Stomach (tissue), 19 donors: ENCODE measurements at places on chromosomes 4 and X. TPM values are rescaled to one million over a fixed set of nuclear protein-coding genes. Genes with fewer than 3 reads are reported as not detected.
A peak's percentile ranks its signal among the peaks of the same experiment; 100 is the strongest.

DNA sequence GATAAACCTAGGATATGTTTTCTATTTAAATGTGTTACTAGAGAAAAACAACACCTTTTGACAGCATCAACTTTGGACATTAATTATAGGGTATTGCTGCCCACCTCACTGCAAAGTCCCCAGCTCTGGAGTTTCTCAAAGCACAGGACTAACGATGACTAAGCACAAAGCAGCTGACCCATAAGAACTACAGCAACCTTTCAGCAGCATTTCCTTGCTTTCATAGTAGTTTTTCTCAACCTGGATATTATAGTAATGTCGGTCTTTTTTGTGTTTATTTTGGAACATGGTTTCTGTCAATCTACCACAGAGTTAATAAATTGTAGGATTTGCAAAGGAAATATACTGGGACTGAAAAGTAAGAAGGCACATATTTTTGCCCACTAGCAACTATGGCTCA is 21.5 kb downstream of the HHIP start:
- no peak overlapping the region for H3K4me3 ChIP-seq
- H3K27me3 ChIP-seq: no peaks in the 10 kb centered on the region
- H3K27ac ChIP-seq: no peak overlapping the region
- no peak for DNase-seq
- no peaks in the 10 kb centered on the region for H3K4me1 ChIP-seq
- no peaks in the 10 kb centered on the region for H3K36me3 ChIP-seq

DNA sequence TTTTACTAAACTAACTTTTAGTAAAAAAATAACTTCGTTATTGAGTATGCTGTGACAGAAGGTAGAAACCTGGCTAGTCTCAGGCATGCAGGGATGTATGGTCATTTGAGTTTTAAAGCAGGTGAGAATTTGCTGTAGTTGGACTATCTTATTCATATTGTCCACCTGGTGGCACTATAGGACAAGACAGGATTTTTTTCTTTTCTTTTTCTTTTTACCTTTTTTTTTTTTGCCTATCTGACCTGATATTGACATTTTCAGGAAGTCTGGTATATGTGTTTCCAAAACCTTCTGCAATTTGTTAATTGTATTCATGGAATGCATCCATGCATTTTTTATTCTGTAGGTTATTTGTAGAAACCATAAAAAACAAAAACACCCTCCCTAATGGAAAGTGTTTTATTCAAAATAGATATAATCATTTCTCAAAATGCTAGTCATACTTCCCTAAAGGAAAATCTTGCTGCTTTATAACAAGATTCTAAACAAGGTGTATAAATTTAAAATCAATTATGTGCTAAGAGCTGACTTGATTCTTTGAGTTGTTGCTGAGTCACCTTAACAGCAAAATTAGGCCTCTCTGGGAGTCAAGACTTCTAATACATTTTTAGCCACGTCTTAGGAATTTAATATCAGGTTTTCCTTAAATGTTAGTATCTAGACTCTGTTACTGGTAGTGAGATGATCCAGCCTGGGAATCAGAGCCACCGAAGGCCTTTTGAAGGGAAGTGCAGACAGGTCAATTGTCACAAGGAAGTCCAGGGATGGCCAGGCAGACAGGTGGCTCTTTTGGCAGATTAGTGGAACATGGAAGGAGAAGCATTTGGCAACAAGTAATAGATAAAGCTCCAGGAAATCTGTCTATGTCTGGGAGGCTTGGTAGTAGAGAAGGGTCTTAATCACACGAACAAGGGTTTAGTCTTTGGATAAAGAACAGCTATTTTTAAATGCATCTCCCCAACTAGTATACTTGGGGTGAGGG is 201.3 kb upstream of the GNPDA2 start:
- no peaks in the 10 kb centered on the region for H3K36me3 ChIP-seq
- no peak for DNase-seq
- no peak overlapping the region for H3K27ac ChIP-seq
- no peak overlapping the region for H3K4me3 ChIP-seq

- H3K27ac ChIP-seq: no peak overlapping the region
- H3K4me3 ChIP-seq: no peak overlapping the region
- no peaks in the 10 kb centered on the region for H3K4me1 ChIP-seq
- H3K36me3 ChIP-seq: no peaks in the 10 kb centered on the region
- no peak for DNase-seq
Measured at GRCh38 chr4:120773641-120774040, 148.9 kb downstream of the PRDM5 start.

DNA sequence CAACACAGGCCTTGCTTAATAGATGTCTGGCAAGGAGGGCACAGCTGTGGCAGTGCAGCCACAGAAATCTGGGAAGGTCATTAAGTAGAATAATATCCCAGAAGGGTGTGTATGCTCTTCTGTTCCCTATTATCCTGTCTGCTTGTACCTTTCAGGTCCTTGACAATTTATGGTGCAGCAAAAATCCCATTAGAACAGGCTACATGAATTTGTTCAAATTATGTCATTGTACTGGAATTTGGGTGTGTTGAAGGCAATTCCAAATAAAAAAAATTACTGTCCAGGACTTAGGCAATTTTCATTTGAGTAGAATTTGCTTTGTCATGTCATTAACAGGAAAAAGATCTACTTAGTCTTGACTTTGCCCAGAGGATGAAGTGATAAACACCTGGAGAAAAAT is 192.1 kb downstream of the IDS start:
- no peak overlapping the region for H3K27ac ChIP-seq
- H3K36me3 ChIP-seq: no peaks in the 10 kb centered on the region
- DNase-seq: no peak
- H3K27me3 ChIP-seq: no peaks in the 10 kb centered on the region
- H3K4me3 ChIP-seq: no peak overlapping the region
- no peaks in the 10 kb centered on the region for H3K4me1 ChIP-seq

GRCh38 chr4:14925471-14925870 is 76.8 kb upstream of the CPEB2 start:
- no peaks in the 10 kb centered on the region for H3K4me1 ChIP-seq
- no peaks in the 10 kb centered on the region for H3K27me3 ChIP-seq
- DNase-seq: no peak
- H3K27ac ChIP-seq: no peak overlapping the region
- no peak overlapping the region for H3K4me3 ChIP-seq

- H3K36me3 ChIP-seq: peaks cover 26% of the 10 kb centered on the region
- no peak for DNase-seq
- no peaks in the 10 kb centered on the region for H3K27me3 ChIP-seq
- peaks cover 20% of the 10 kb centered on the region for H3K4me1 ChIP-seq
- H3K27ac ChIP-seq: no peak overlapping the region
Measured at GRCh38 chr4:139470997-139471665, 17.2 kb downstream of the RAB33B start.

- H3K27me3 ChIP-seq: no peaks in the 10 kb centered on the region
- H3K27ac ChIP-seq: no peak overlapping the region
- peaks cover 19% of the 10 kb centered on the region for H3K4me1 ChIP-seq
- no peak overlapping the region for H3K4me3 ChIP-seq
- no peak for DNase-seq
Measured at GRCh38 chrX:71991164-71991563, 80.5 kb downstream of the NHSL2 start.

DNA sequence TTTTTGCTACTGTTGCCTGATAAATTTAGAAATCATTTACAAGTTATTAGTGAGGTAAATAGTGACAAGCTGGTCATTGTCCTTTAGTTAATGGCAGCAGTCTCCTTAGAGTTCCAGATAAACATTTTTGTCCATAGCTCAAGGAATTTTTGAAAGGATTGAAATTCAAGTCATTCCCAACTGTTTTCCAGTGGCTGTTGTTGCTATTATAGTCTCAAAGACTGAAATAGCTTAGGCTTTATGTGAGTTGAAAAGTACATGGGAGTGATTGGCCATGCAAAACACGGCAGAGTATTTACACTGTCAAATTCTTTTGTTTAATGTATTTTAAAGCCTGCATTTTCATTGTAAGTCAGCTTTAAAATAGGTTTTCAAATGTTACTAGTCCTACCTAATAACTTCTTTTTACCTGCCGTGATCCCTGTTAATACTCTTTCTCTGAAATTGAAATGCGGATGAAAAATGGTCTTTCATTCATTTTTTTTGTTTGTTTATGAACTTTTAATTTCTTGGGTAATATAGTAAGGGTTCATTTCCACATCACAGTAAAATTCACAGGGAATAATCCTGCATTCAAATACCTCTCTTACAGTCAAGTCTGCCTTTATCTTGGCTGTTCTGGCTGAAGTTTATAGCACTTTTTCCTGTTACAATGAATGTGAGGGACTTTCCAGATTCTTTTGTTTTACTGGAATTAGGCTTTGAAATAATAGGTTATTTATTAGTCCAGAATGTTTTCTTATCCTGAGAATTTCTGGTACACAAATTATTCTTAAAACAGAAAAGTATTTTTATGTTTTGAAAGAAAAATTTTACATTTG is 85.1 kb downstream of the PDLIM5 start:
- H3K36me3 ChIP-seq: no peaks in the 10 kb centered on the region
- H3K27ac ChIP-seq: no peak overlapping the region
- H3K27me3 ChIP-seq: no peaks in the 10 kb centered on the region
- H3K4me3 ChIP-seq: no peak overlapping the region

DNA sequence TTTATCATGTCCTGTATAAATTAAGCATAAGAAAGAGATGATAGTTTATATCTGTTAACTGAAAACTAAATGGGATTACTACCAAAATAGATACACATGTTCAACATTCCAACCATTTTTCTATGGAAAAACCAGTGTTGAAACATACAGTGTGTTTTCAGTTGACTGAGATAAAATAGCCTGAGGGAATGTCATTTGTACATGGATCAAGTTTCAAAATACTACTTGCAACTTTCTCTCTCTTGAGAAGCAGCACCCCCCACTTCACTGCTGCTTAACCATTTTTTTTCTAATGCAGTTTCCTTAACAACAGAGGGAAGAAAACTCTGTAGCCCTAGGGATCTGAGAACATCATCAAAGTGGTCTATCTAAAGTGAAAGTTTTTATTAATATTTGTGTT is 70.8 kb downstream of the NPNT start:
- H3K27ac ChIP-seq: no peak overlapping the region
- no peaks in the 10 kb centered on the region for H3K27me3 ChIP-seq
- H3K36me3 ChIP-seq: no peaks in the 10 kb centered on the region
- H3K4me3 ChIP-seq: no peak overlapping the region
- H3K4me1 ChIP-seq: no peaks in the 10 kb centered on the region

DNA sequence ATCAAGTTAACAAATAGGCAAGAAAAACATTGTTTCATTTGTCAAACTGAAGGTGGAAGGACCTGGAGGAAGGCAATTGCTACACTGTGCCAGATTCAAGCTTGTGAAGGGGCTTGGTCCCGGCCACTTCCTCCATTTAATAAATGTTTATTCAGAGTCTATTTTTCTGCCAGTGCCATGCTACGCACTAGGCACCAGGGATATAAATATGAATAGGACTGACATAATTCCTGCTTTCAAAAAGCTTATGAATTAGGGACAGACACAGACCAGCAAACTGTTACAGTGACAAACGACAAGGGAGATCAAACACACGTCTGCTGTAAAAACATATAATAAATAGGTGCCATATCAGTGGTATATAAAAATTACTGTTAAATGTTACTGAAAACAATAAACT is 571 bp downstream of the TLR6 start:
- H3K27me3 ChIP-seq: no peaks in the 10 kb centered on the region
- DNase-seq: no peak
- H3K36me3 ChIP-seq: no peaks in the 10 kb centered on the region
- peak overlapping the region; percentile 83 for H3K27ac ChIP-seq
- no peaks in the 10 kb centered on the region for H3K4me1 ChIP-seq

GRCh38 chrX:77937291-77937690 is 26.8 kb downstream of the ATP7A start:
- H3K27me3 ChIP-seq: no peaks in the 10 kb centered on the region
- no peak for DNase-seq
- no peak overlapping the region for H3K4me3 ChIP-seq

DNA sequence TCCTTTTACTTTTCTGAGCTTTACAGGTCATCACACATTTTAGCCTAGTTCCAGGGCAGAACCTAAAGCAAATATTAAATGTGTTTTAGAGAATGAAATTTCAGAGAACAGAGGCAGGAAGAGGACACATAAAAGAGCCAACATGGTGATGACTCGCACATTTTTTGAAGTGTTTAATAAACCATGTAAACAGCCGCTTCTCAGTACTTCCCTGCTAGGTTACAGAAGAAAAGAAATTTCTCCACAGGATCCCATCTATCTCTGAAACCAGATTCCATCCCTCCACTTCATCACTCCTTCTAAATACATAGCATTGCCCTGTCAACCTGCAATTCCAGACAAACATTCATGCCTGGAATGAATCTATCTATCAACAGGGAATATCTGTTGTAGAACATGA is 949.5 kb upstream of the PCDH7 start:
- no peaks in the 10 kb centered on the region for H3K27me3 ChIP-seq
- H3K4me1 ChIP-seq: no peaks in the 10 kb centered on the region
- no peak overlapping the region for H3K4me3 ChIP-seq

DNA sequence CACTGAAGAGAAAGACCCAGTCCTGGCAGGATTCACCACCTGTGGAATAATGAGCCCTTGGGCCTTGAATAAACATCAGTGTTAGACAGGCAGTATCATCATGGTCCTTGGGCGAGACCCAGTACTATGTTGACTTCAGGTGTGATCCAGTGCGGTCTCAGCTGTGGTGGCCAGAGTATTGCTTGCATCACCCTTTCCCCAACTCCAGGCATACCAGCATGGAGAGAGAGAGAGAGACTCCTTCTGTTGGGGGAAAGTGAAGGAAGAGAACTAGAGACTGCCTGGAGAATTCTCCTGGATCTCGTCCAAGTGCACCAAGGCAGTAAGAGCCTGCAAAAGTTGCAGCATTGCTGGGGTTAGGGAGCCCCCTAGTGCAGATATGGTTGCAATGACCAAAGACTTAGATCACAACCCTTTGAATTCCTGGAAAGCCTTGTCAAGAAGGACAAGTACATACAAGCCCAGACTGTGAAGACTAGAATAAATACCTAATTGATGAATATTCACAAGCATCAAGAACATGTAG is 61.1 kb upstream of the VAMP7 start:
- H3K4me1 ChIP-seq: no peaks in the 10 kb centered on the region
- peak; percentile 87 for DNase-seq
- H3K36me3 ChIP-seq: no peaks in the 10 kb centered on the region
- H3K4me3 ChIP-seq: no peak overlapping the region
- peaks cover 4% of the 10 kb centered on the region for H3K27me3 ChIP-seq

DNA sequence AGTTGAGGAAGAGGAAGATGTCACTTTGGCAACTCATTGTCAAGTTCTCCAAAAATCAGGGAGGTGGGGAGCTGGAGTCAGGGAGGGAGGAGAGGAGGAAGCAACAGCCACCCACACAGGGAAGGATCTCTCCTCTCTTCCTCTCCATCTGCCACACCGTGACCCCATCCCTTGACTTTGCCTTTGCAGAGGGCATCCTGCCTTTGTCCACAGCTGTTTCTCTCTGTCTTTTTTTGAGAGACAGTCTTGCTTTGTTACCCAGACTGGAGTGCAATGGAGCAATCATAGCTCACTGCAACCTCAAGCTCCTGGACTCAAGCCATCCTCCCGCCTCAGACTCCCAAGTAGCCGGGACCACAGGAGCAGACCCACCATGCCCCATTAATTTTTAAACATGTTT is 276.0 kb downstream of the SHOX start:
- no peak overlapping the region for H3K27ac ChIP-seq
- no peaks in the 10 kb centered on the region for H3K4me1 ChIP-seq
- no peaks in the 10 kb centered on the region for H3K27me3 ChIP-seq
- DNase-seq: no peak
- H3K4me3 ChIP-seq: no peak overlapping the region

The TMEM31 gene
- total RNA-seq: not detected

The BTC gene
- 41.5 TPM for total RNA-seq

The RNF113A gene
- total RNA-seq: 9.5 TPM
